SJSA1 (cell line): ENCODE measurements at places on chromosomes 3 and 15.

DNA sequence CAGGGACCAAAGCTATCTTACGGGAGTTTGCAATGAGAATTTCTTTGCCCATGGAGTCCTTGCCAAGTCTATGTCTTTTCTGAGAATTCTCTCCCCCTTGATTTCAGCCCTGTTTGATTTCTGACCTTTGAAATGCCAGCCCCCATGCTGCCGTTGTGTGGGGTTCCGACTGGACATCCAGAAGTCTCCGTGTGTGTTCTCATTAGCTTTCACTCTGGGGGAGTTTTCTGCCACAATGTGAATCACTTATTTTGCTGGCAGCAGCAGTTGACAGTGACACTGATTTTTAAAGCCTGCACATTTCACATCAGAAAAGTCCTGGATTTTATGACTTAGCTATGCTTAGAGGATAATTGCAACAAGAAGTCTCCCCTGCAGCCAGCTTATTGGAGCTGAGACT lies 98.4 kb upstream of the CTDSPL start:
- DNase-seq = no peak

- DNase-seq = peak; percentile 52
These were observed 10.8 kb upstream of the MFSD1 start for GRCh38 chr3:158790901-158791589.

DNA sequence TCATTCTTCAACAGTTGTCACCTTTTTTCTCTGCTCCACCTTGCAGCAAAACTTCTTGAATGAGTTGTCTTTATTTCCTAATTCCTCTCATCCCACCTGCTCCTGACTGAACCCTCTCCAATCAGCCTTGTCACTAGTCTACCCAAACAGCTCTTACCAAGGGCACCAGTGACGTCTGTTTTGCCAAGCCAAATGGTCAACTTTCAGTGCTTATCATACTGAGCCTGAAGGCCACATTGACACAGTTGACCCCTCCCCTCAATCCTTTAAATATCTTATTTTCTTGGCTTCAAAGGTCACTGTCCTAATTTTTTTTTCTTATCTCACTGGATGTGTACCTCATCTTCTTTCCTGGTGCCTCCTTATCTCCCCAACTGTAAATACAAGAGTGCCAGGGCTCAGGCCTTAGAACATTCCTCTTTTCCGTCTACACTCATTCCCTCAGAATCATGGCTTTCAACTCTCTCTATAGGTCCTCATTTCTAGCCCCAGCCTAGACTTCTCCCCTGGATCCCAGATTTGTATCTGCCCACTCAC lies 43.2 kb downstream of the CMTM8 start:
- no peak for DNase-seq

- DNase-seq = no peak
These were observed 59.4 kb upstream of the NEO1 start for GRCh38 chr15:72992841-72993252.

GRCh38 chr3:164467007-164467406 lies 611.3 kb downstream of the SI start:
- DNase-seq = no peak

DNA sequence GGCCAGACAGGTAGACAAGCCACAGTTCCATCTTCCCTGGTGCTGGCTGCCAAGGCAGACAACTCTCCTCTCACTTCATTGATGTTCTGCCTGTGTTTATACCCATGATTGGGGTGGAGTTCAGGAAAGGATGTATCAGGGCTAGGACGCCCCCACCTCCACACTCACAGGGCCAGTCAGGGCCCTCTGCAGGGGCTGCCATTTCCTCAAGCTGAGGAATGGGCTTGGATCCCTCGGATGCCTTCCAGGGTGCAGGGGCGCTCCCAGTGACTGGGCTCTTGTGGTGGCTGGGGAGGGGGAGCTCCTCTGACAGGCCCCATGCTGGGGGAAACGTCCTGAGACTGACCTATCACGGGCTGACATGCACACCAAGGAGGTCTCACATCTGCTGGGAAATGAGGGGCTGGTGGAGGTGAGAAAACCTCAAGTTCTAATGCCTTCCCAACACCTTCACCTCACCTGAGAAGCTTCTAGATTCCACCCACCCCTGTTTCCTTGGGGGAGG lies 31.4 kb downstream of the SEMA7A start:
- DNase-seq = no peak

DNA sequence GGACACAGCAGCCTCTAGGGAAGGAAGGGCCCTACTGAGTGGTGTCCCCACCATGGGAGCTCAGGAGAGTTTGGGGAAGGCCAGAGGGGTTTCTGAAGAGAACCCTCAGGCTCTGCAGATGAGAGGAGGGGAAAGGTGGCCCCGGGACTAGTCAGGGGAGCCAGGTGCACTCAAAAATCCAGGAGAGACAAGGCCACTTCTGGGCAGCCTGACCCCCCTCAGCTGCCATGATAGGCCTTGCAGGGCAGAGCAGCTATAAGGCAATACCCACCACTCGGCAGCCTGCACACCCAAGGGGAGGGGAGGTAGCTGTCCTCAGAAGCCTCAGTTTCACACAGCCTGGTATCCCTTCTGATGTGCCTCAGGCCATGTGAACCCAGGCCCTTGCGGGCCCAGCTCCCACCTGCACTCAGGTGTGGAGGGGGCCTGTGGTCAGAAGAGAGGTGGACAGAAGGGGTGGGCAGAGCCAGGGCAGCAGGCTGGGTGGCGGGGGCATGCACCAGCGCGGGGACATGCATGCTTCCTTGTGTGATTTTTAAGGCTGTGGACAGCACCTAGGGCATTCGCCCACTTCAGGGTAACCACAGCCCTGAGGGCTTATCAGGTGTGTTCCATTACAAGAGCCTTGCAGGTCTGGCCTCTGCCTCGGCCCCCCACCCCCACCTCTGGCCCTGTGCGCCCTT lies 34.6 kb downstream of the SRPRB start:
- no peak for DNase-seq

DNA sequence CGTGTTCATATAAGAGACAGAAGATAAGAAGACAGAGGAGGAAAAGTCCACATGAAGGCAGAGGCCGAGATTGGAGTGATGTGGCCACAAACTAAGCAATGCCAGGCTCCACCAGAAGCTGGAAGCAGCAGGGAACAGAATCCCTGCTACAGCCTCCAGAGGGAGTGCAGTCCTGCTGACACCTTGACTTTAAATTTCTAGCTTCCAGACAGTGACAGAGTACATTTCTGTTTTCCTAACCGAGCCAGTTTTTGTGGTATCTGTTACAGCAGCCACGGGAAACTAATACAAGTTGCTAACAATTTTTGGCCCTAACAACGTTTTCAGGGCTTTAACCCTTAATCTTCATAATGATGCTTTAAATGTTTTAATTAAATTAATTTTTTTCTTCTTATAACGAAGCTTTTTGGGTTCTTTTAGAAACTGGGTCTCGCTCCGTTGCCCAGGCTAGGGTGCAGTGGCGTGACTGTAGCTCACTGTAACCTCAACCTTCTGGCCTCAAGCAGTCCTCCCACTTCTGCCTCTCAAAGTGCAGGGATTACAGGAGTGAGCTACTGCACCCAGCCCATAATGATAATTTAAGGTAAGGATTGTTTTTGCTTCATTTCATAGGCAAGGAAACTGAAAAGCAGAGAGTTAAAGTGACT lies 202.3 kb upstream of the PROK2 start:
- DNase-seq = no peak

- no peak for DNase-seq
These were observed 46.0 kb downstream of the SUCNR1 start for GRCh38 chr3:151919446-151919845.
